ENCODE measurements at places on chromosomes 11 and 22.

DNA sequence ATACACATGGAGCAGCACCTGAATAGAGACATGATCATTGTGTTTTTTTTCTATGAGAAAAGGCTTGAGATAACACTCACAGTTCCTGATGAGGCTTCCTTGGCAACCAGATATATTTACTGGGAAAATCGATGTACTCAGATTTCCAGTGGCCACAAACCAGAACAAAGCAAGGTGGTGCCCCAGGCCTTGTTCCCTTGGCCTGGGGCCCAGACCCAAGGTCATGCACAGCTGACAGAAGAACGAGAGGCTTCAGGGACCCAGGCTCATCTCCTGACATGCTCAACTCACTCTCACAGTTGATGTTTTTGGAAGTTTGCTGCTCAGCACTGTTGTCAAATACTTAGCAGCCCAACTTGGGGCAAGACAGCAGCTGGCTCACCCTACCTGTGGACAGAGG, 281.8 kb downstream of the NTM start:
- no peak for DNase-seq

DNA sequence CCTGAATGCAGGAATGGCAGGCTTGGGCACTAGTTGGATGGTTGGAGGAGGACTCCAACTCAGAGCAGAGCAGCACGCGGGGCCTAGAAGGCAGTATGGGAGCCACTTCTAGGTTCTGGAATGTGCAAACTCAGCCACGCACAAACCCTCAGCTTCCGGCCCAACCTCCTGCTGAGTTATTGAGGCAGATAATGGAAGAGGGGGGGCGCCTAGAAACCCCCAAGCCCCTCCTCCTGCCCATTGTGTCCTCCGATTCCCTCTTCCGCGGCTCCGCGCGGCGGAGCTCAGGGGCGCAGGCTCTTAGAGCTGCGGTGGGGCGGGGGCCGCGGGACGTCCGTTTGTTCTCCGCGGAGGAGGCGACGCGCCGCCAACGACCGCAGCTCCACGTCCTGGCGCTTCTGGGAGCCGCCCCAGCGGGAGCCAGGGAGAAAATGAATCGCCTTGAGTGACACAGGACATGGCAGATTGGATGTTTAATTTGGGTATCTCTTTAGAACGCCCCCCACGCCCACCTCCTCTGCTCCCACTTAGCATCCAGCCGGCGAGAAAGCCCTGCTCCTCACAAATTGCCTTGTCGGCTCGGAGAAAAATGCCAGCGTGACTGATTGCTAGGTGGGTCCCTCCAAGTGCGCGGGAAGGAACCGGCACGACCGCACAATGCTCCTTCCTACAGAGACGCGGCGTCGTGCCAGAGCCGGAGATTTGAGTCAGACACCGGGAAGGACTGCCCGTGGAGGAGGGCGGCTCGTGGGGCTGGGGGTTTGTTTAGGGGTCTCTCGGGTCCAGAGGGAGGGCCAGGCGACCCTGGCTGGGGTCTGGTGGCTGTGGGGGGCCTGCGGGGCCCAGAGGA, 144.6 kb downstream of the NECTIN1 start:
- no peak for DNase-seq

DNA sequence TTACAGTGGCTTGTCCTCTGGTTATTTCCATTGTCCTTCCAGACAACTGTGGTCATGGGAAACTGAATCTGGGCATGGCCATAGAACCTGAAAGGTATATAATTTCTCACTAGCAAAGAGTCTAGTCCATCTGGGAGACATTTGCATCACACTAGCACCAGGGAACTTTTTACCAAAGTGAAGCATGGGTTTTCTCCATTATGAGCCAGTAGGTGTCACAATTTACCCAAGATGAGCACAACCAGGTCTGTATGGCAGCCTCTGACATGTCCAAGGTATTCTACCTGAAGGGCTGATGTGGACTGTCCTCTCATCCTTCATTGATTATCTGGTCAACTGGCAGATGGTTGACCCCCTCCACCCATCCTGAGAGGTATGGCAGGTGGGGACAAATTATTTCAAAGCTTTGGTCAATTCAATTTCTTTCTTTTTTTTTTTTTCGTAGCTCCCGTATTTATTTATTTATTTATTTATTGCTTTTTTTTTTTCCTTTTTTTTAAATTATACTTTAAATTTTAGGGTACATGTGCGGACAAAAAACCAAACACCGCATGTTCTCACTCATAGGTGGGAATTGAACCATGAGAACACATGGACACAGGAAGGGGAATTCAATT, 425.9 kb downstream of the TMEM135 start:
- DNase-seq = no peak

GRCh38 chr22:17476838-17477237, 86.5 kb upstream of the SLC25A18 start:
- no peak for DNase-seq

- no peak for DNase-seq
These were observed 122.7 kb upstream of the FAT3 start for GRCh38 chr11:92101920-92102319.

- peak; percentile 29 for DNase-seq
These were observed 737 bp upstream of the STIP1 start for GRCh38 chr11:64185175-64185692.

All from stimulated activated CD4-positive, alpha-beta T cell treated with anti-CD3 and anti-CD28 coated beads, Interleukin-15, amount 100 ng/mL, for 1 hour (primary cell).